NCI-H1694 (cell line): ENCODE measurements at places on chromosomes 12 and 14.

DNA sequence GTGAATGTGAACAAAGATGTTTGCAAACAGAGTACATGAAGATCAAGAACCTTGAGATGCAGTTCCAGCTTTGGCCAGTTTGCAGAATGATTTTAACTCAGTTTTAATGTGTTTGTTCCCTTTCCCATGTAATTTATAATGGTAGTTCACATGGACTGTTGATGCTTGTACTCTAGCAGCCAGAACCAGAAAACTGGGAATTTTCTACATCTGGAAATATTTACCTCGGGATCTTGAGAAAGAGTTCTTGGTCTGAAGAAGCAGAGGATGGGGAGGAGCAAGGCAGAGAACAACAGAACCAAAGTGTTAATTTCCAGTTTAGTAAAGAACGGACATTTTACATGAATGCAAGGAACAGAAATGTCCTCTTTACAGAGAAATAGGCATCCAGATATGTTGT is 37.0 kb upstream of the PMCH start:
- DNase-seq: no peak

DNA sequence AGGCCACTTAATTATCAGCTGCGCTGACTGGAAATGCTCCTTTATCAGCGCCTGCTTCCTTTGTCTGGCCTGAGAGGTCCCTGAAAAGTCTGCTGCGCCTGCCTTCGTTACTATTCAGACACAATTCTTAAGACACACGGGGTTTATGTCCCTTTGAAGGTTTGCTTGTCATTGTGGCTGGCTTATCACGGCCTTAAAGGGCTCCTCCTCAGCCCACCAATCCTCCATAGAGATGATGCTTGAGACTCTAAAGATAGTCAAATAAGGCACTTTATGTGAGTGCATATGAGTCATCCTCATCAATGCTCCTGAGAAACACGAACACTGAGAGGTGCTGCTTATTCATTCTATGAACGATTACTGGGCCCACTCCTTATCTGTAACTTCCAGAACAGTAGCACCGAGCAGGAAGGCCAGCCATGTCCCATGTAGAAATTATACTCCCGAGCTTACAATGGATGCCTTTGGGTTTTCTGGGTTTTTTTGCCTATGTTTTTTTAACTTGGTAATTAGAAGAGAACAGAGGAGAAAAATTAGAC is 1268.2 kb upstream of the TMEM132C start:
- DNase-seq: no peak

GRCh38 chr12:90995010-90995409 is 9.8 kb downstream of the EPYC start:
- DNase-seq: no peak

GRCh38 chr12:18899678-18900317 is 161.9 kb downstream of the CAPZA3 start:
- no peak for DNase-seq

DNA sequence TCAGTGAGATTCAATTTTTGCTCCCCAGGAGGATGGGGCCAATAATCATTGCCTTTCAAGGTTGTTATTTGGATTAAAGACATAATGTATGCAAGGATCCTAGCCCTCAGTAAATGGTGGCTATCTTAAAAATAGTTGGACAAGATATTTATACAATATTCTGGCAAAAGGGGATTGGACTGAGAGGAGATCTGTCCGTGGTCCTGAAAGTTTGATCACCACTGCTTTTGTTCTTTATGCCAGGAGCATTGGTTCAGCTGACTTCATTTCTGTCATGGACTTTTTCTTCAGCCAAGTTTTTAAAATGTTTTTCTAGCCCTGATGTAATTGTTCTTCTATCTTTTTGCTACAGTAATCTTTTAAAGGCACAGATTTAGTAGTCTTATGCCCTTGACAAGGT is 70.2 kb upstream of the TCL1A start:
- no peak for DNase-seq

- no peak for DNase-seq
Observed at GRCh38 chr12:94150240-94151121, 2.1 kb downstream of the PLXNC1 start.

DNA sequence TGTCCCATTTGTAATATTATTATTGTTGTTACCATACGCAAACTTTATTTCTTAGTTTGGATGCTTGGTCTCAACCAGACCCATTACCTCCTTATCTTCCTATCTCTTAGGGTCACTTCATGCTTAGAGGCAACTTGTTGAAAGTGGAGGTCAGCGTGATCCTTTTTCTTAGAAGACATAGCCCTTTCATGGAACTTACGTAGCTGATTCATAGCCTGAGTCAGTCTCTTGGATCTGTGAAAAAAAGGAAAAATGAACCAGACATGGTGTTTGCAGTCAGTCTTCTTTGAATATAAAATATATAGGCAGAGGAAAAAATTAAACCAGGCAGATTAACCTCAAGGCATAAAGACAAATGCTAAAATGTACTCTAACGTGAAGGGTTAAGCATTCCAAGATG is 613.7 kb downstream of the DIO2 start:
- DNase-seq: no peak

- no peak for DNase-seq
Observed at GRCh38 chr12:52042706-52043385, 8.4 kb upstream of the NR4A1 start.

DNA sequence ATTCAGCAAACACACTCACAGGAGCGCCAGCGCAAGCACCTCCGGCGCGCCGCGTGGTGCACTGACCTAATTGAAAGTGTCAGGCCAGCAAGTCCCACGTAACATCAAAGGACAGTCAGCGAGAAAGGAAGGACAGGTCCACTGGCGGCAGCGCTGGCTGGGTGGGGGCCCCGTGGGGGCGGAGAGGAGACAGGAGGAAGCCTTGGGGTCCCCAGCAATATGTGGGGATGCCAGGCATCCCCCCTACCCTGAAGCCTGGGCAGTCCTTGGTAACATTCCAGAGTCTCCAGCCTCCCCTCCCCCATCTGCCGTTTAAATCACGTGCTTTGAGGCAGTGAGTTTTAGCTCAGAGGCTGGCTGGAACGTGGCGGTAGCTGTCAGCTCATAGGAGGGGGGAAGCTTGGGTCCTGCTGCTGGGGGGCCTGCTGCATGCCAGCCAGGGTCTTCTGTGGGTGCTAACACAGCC is 159.2 kb downstream of the CALM1 start:
- no peak for DNase-seq

DNA sequence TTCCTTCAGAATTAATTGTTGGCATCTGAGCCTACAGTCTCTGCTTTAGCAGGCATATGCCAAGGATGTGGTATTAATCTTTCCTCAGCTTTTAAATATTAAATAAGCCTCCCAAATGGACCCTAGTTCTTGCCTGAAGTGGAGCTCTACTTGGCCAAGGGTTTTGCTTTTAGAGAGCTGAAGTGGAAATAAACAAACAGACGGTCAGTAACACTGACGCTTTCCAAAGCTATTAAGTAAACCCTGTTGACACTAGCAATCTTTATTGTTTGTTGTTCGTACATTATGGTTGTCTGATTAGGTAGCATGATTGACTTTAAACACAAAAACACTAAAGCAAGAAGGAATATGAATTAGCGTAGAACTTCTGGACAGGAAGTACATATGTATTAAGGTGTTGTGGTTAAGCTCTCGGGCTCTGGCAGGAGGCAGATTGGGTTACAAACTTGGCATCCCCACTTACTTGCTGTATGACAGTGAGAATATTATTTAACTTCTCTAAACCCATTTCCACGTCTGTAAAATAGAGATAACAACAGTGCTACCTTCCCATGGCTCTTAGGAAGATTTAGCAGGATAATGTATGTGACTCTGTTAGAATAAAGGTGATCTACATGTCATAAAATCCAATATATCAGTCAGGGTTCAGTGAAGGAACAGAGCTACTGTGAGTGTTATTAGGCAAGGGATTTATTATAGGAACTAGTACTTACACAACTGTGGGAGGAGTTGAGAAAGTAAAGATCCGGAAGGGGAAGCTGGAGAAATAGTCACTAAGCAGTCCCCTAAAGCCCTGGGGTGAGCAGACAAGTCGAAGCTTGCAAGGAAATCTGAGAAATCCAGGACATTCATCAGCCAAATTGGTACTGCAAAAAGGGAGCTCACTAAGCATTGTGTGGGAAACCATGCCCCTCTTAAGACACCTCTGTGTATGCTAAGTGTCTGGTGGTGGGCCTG is 92.2 kb upstream of the ATF7IP start:
- no peak for DNase-seq

GRCh38 chr14:58460772-58461171 is 33.3 kb downstream of the KIAA0586 start:
- DNase-seq: no peak

DNA sequence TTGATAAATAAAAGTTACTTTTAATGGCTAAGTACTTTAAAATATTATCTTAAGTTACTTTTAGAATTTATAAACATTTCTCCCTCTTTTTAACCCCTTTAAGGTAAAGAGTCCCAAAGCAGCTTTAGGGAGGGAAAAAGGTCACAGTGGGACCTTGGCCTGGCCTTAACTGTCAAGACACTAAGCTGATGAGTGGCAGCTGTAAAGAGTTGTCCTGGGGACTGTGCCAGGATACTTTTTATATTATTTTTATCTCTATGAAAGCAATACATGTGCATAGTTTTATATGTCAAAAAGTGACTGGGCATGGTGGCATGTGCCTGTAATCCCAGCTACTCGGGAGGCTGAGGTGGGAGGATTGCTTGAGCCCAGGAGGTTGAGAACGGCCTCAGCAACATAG is 94.2 kb upstream of the RESF1 start:
- no peak for DNase-seq

DNA sequence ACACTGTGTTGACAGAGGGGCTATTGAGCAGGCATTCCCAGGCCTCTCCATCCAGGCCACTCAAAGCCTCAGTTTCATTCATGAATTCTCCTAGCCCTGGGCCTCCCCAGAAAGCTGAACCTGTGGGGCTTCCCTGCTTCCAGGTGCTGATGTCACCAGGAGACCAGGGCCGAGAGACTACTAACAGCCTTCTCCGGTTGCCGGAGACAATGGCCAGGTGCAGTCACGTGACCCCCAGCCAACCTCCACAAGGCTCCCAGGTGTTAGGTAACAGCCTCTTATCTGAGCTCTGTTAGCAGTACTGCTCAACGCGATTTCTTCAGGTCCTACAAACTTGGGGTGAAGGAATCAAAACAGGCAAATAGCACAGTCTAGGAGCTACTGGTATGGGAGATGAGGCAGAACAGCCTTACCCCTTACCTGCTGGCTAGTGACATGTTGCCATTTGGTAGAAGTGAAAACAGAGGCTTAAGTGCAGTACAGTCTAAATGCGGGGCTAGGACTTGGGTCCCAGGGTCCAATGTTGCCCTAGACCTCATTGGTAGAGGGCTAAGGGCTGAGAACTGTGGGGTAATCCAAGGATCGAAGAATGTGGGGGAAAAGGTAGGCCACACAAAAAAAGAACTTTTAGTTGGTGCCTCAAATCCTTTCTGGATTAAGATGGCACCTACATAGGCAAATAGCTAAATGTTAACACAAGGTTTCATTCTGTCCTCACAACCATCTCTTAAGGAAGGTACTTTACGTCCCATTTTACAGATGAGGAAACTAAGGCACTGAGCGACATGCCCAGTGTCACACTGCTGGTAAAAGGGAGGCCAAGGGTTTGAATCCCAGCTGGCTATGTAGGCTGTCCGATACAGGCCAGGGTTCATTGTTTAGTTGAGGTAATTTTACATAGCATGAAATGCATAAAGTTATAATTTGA is 3.8 kb downstream of the CCDC88C start:
- DNase-seq: no peak

GRCh38 chr14:65791191-65791981 is 378.9 kb downstream of the FUT8 start:
- no peak for DNase-seq
